Stimulated activated CD8-positive, alpha-beta memory T cell treated with anti-CD3 and anti-CD28 coated beads, Interleukin-15, amount 100 ng/mL, for 24 hours (primary cell): ENCODE measurements at places on chromosomes 2 and 18.

- DNase-seq, result no peak
Observed at GRCh38 chr2:207812058-207812725, 42.5 kb upstream of the FZD5 start.

- DNase-seq, result no peak
Observed at GRCh38 chr2:47196046-47196445, 40.9 kb upstream of the STPG4 start.

DNA sequence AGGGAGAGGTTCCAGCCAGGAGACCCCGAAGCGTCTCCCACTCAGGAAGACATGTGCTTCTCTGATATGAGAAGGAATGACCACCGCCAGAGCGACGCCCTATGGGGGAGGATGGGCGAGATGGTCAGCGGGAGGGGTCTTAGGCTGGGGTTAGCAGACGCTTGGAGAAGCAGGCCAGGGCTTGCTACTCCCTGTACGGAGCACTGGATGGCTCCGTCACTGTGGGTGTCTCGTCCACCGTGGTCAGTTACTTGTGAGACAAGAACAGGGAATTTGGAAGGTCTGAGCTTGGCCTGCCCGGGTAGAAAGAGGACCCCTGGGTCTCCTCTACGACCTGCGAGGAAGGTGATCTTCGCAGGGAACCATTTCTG is 39.8 kb downstream of the TMEM18 start:
- DNase-seq, result no peak

- no peak for DNase-seq
Observed at GRCh38 chr2:24049485-24050021, at the start of gene FKBP1B. Gene FKBP1B (plus strand): TSS chr2:24049741. CDS start chr2:24049850, 109 bp downstream.

DNA sequence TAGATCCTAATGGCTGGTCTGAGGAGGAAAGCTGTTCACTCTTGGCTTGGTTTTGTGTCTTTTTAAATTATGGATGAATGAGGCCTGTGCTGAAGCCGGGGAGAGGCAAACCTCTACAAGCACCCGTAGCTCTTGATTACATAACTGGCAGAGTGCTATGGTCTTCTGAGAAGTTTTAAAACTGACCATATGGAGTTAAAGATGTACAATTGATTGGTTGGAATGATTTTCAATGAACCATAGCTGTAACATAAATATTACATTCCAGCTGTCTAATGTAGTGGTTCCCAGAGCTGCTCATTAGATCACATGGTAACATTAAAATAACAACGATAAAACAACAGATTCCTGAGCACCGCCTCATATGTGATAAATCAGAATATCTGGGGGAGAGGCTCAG is 71.1 kb upstream of the MAP4K3 start:
- no peak for DNase-seq

GRCh38 chr18:2154278-2154677 is 417.0 kb downstream of the METTL4 start:
- no peak for DNase-seq
